Stimulated activated memory B cell treated with anti-CD40 and anti-IgM and Interleukin-4, amounts not matched to agents 10 μg/mL and 1 μg/mL and 100 μg/mL, for 72 hours (primary cell): ENCODE measurements at places on chromosomes 1 and 21.

- ATAC-seq: no peak
These were observed 49.1 kb downstream of the DDX20 start for GRCh38 chr1:111804776-111805175.

- no peak for ATAC-seq
These were observed 53.1 kb upstream of the GPR37L1 start for GRCh38 chr1:202069662-202070061.

DNA sequence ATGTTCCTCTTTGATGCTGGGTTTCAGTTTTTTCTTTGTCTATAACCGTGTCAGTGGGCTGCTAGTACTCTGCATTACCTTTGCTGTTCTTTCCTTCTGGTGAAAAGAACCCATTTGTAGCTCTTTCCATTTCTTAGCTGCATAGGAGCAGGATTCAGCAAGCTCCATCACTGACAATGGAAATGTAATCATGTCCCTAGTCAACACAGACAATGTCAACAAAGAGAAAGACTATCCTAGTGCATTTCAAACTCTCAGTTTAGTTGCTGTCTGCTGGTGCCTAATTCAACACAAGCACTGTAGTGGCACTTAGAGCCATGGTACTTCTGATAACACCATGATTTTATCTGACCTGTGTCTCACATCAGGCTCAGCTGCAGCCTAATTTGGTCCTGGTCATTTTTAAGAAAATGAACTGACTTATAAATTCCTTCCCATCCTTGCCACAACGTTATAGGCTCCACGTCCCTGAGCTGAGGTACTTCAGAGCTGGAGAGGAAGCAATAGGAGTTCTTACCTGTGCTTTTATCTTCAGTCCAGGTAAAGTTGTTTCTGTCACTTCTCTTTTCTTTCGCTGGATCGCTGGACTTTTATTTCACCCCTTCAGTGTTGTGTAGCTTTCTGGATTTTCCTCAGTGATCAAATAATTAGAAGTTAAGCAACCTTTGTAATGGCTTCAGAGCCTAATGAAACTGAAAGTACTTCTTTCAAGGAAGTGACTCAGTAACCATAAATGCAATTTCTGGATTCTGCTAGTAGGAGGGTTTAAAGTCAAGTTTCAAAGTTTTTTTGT, at the start of gene GBP3:
Gene GBP3 (minus strand): TSS at position 700 of the 793 bp plus-strand sequence. CDS start 2,145 bp downstream, outside the sequence.
- ATAC-seq: peak; percentile 56

DNA sequence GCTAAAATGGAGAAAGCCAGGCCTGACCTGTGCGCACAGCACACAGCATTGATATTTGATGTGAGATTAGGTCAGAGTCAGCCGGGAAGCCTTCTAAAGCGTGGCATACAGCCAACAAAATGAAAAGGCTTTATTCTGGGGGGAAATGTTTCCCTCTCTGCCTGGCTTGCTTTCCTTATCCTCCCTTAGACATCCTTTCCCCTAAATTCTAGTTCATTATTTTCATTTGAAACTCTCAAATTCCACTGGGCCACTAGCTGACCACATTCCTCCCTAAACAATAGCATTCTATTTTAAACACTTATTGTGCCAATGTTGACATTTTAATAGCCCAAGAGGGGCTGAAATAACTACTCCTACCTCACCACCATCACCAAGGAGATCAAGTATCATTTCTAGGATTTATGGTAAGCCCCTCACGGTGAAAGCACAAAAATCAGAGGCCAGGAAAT, 49.4 kb downstream of the LEPR start:
- no peak for ATAC-seq

GRCh38 chr1:29365906-29366670, 129.8 kb downstream of the PTPRU start:
- no peak for ATAC-seq

DNA sequence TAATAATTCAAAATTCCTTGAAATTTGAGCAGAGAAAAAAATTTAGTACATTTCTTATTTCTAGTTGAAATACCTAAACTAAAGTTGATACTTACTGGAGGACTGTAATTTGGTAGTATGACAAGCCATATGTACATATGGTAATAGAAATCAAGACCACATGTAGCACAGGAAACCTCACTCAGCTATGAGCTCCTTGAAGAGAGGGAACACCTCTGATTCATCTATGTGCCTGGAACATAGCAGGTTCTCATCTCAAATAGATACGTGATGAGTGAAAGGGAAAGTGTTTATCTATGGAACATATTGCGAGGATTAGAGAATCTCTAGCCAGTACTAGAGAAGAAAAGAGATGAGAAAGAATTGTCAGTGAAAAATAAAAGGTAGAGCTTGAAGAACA, 47.9 kb upstream of the GNG4 start:
- no peak for ATAC-seq

DNA sequence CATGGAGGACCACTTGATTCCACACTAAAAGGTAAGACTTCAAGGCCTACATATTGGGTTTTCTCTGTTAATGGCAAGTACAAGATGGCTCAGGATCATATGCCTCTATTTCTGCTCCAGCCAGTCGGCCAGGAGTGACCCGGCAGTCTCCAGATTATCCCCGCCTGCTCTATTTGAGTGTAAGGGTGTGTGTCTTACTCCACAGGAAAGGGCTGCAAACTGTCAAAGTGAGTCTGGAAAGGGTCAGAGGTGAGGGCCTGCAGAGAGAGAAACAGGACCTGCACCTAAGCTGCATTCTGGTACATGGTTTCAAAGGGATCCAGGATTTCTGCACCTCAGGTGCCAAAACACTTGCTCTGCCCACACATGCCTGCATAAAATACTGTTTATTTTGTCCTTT, 9.2 kb downstream of the ZNF692 start:
- no peak for ATAC-seq

DNA sequence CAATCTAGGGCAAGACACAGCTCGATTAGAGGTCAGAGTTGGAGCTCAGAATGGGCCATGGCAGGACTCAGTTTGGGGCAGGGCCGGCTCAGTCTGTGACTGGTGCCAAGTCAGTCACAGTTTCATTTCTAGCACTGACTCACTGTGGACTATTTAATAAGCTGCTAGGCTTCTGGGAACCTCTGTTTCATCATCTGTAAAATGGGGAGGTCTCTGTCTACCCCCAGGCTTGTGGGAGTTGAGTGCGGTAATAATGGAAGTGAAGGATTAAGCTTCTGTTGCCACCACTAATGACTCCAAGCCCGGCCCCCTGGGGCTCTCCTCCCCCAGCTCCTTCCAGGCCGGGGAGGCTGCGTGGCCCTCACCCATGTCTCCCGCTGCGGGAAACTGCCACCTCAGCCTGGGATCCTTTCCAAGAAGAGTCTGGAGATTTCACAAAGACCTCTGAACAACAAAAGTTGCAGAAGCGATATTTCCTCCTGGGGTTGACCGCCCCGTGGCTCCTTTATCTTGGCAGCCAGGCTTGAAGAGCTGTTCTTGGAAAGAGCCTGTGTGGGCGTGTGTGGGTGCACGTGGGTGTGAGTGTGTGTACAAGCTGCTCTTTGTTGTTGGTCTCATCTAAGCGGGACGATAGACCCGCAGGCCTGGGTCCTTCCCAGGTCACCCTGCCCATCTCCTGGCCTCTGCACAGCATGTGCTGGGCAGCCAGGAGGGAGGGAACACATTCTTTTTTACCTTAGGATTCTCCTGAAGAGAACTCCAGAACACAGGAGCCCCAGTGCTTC, 29.1 kb downstream of the KNCN start:
- no peak for ATAC-seq

GRCh38 chr21:21084179-21084578, 86.0 kb downstream of the NCAM2 start:
- no peak for ATAC-seq

DNA sequence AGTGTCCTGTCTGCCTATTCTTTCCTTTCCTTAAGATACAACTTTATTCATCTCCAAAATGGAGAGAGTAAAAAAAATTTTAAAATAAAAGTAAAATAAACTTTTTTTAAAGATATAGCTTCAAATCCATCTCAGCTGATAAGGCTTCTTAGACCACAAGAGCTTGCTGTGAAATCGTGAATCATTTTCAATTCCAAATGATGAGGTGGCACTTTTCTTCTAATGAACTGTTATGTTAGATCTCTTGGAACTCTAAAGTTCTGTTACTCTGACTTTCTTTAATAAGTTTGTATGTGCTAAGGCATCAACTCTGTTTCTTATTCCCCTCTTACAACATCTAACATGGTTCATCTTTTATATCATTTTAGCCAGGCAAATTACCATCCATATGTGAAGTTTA, 4.5 kb downstream of the SH3GLB1 start:
- ATAC-seq: no peak

- no peak for ATAC-seq
These were observed 14.5 kb downstream of the AXDND1 start for GRCh38 chr1:179380299-179380698.

- ATAC-seq: no peak
These were observed 10.9 kb upstream of the RBM15 start for GRCh38 chr1:110328274-110328673.

GRCh38 chr1:203202431-203203245, 16.1 kb upstream of the CHI3L1 start:
- no peak for ATAC-seq

DNA sequence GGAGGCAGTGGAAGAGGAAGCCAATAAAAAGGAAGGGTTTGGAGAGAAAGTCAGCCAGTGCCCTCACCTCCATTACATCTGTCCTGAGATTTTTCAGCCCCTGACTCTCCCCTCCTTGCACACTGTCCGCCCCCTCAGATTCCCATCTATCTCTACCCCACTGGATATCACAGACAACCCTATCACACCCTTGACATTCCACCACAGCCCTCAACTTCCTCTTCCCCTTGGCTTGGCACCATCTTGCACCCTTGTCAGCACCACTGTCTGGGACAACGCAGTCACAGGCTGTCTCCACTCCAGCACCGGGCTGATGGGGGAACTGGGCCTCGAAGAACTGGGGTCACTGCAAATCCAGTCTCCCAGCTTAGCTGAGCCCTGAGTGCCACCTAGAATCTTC, 14.2 kb upstream of the PLEKHA6 start:
- ATAC-seq: no peak

GRCh38 chr1:93566227-93566626, 115.4 kb downstream of the BCAR3 start:
- ATAC-seq: no peak

- no peak for ATAC-seq
These were observed 13.1 kb downstream of the MECR start for GRCh38 chr1:29217633-29218032.

GRCh38 chr1:108615544-108615943, 45.3 kb downstream of the HENMT1 start:
- ATAC-seq: no peak

GRCh38 chr1:161719325-161719611, 2.1 kb upstream of the FCRLB start:
- peak; percentile 70 for ATAC-seq

- ATAC-seq: no peak
These were observed 2.9 kb downstream of the VANGL2 start for GRCh38 chr1:160403244-160403643.

- ATAC-seq: no peak
These were observed 468.8 kb upstream of the RUNX1 start for GRCh38 chr21:35517865-35518264.

DNA sequence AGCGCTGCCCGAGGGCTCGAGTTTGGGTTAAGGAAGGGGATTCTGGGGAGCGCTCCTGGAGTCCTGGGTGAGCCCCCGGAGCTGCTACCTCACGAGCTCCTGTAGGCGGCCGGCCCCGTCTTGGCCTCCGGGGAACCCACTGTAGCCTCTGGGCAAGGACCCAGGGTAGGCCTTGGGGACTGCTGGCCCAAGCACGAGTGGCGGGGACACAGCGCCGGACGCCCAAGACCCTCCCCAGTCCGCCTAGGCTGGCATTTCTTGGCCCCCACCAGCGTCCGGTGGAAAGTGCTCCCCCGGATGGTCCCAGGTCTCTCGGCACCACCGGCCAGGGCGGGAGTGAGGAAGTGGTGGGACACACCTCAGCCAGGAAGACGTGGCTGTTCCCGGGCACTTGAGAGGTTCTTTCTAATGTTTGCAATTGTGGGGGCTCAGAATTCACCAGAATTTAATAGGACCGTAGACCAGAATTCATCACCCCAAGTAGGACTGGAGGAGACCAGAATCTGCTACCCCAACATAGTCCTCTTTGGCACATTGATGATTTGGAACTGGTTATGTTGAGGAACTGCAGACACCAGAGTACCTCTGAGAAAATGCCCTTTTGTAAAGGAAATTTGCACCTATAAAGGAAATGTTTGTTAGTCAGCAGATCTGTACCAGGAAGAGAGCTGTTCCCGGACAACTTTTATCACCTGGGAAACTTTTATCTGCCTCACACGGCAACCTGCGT, 622 bp upstream of the TMPRSS2 start:
- ATAC-seq: no peak

GRCh38 chr1:40382108-40382460, 8.6 kb downstream of the SMAP2 start:
- ATAC-seq: no peak

DNA sequence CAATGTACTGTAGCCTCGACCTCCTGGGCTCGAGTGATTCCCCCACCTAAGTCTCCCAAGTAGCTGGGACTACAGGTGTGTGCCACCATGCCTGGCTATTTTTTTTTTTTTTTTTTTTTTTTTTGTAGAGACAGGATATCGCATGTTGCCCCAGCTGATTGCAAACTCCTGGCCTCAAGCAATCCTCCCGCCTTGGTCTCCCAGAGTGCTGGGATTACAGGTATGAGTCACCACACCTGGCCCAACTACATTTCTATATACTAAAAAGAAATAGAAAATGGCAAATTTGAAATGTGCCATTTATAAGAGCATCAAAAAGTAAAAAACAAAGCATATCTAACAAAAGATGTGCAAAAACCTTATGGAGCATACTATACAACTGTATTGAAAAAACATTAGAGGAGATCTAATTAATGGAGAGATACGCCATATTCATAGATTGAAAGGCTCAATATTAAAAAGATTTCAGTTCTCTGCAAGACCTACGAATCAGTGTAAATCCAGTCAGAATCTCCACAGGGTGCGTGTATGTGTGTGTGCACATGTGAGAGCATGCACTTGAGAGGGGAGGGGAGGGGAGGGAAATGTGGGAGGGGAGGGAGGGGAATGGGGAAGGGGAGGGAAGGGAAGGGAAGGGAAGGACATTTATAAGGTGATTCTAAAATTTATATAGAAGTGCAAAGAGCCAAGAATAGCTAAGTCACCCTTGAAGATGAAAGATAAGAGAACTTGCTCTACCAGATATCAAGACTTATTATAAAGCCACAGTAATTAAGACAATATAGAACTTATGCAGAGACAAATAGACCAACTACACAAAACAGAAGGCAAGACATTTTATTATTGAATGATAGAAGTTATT, 15.5 kb upstream of the PADI4 start:
- no peak for ATAC-seq

DNA sequence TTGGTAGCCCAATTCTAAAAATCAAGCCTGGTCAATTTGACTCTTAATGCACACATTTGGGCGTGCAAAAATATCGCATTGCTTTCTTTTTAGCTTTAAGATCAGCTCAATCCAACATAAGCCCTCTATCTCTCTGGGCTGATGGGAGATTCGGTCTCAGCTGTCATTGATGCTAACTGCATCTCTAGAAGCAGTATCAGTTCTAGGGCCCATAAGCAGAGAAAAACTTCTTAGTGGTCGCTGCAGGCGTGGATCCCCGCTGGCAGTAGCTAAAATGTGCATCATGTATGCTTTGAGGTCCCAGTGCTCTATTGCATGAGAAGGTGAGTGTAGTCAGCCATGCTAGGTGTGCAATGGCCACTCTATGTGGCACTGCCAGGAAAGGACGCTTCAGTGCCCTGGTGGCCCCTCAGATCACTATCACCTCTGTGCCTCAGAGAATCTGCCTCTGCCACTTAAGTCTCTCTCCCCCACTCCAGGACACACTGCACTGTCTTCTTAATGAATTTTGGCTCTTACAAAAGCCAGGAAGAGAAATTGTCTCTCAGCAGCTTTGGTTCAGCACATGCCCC, 79.7 kb upstream of the GADD45A start:
- ATAC-seq: peak; percentile 32

- ATAC-seq: no peak
These were observed 15.1 kb downstream of the CASP9 start for GRCh38 chr1:15508700-15509487.
